ENCODE measurements at places on chromosomes 13 and 19.

GRCh38 chr13:100297413-100297812, 208.5 kb downstream of the PCCA start:
- no peak for DNase-seq

GRCh38 chr13:106028911-106029310, 506.6 kb downstream of the EFNB2 start:
- DNase-seq: no peak

DNA sequence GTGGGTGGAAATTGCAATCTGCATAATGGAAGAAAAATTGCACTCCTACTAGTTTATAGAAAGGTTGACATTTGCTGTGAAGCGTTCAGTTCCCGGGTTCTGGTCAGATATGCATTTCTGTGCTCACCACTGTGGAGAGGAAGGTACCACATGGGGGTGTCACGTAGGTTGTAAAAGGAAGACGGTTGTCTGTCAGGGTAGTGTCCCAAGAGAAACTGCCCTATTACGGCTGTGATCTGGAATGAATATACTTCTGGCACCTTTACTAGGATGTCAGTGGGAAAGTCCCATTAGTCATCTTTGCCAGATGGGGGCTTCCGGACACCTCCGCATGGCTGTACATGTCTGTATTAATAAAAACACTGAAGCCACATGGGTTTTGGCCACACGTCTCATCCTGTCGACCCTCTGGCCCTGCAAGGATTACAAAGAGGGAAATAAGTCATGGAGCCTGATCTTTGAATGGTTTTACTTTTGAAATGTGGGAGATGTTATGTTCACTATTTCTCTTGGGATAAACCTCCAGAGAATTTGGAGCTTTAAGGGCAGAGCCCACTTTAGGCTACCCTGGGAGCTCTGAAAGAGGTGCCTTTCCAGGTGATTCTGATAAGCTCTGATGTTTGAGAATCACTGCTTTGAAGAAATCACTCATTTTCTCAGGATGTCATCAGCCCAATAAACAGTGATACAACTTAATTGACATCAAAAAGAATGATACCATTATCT, 133.9 kb downstream of the AKAP11 start:
- DNase-seq: no peak

DNA sequence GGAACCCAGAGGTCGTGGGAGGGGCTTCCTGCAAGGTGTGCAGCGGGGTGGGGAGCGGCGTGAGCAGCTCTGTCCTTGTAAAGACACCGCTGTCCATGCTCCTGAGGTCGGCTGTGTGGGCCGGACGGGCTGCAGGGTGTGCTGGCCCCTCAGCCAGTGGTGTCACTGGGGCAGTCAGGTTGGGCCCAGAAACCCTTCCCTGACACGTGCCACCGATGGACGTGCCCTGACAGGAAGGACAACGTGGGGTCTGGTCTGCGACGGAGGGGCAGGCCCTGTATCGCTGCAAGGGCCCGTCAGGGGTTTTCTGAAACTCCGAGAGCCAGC, 4.2 kb upstream of the RPS15 start:
- DNase-seq: no peak

DNA sequence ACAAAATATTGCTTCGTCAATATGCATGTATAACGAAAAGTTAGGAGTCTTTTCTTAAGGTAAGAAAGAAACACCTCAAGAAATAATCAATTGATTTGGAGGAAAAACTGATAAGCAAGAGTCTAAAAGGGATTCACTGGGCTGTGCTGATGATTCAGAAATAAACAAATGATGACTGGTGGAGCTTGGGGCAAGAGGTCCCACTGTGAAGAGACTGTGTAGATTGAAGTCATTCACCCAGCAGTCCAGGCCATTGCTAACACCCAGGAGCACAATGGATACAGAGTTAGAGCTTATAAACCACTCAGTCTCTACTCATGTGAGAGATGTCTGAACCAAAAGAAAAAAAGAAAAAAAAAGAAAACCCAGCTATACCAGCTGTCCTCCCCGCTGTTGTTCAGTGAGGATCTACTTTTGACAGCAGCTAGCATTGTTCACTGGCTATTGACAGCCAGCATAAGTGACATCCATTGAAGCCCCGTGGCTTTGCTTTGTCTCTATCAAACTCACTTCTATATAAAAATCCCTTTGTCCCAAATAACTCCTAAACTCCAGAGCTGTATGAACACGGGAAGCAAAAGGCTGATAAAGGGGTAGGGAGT, 255.5 kb downstream of the KCTD12 start:
- no peak for DNase-seq

- DNase-seq: no peak
Observed at GRCh38 chr13:108902405-108903155, 273.2 kb downstream of the MYO16 start.

- DNase-seq: peak; percentile 33
Observed at GRCh38 chr13:25768838-25769237, 283.0 kb downstream of the SHISA2 start.

DNA sequence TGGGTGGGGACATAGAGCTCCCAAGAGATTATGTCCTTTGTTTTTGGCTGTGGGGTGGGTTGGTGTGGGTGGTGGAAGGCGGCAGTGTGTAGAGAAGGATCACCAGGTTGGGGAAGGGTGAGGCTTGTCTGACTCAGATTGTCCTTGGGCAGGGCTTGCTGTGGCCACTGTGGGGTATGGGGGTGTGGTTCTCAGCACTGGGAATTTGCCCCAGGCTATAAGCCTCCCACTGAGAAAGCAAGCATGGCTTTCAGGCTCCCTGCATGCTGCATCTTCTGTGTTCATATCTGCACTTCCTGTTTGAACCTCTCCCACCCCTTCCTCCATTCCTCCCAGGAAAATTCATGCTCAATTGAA, 34.9 kb downstream of the DNAJC15 start:
- no peak for DNase-seq

DNA sequence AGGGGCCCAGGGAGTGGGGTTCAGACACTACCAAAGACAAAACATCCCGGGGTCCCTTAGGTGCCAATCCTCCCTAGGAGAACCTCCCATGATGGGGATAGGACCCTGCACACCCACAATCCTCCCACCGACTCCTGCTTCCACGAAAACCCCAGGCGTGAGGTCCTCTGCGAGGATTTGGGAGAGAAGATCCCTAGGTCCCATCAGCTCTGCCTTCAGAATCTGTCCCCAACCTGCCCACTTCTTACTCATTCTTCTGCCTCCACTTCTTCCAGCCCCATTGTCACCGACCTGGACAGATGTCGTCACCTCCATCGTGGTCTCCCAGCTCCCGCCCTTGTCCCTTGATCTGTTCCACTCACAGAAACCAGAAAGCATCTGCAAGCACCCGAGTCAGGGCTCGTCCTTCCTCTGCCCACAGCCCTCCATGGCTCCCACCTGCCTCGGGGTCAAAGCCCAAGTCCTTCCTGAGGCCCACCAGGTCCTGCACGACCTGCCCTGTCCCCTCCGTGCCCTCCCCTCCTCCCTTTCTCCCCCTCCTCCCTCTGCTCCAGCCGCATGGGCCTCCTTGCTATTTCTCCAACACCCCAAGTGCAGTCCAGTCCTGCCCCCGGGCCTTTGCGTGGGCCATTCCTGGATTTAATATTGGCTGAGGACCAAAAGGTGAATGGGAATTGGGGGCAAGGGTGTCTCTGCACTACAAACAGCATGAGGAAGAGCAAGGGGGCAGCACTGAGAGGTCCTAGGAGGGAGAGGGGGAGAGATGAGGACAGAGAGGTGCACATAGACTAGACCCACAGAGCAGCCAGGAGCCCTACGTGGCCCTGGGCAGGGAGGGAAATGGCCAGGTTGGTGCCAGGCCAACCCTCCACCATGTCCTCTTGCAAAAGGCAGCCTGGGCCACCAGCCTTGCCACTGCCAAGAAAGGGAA, 51.3 kb downstream of the PTPRS start:
- DNase-seq: no peak

GRCh38 chr19:54164369-54165068, 5.0 kb upstream of the LENG1 start:
- no peak for DNase-seq

DNA sequence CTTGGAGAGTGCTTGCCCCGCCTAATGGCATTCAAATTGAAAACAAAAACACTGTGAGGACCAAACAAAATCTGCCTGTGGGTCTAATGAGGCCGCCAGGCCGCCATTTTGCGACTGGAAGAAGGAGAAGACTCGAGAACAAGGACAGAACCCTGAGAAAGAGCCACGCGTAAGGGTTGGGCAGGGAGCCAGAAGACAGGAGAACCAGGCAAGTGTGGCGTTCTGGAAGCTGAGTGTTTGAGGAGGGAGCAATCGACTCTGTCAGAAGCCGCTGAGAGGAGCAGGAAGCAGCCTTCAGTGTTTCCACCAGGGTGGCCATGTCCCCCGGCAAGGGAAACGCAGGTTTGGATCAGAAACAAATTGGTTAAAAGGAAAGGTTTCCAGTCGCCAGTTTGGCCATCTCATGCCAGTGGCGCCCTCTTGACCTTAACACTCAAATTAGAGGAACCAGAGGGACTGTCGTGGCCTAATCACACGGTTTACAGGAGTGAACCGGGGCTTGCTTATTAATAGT, 10.2 kb upstream of the PTOV1 start:
- DNase-seq: no peak

GRCh38 chr19:1122972-1123363, 19.2 kb downstream of the GPX4 start:
- no peak for DNase-seq

DNA sequence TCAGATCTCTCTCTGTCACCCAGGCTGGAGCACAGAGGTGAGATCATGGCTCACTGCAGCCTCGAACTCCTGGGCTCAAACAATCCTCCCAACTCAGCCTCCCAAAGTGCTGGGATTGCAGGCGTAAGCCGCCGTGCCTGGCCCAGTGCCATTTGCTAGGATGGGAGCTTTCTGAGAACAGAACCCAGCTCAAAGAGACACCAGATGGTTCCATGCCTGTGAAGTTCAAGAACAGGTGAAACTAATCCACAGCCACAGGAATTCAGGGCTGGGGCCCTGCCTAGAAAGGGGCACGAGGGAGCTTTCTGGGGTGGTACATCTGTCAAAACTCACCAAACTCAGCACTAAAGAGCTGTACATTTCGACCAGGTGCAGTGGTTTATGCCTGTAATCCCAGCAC, 4.2 kb downstream of the SLC7A9 start:
- DNase-seq: no peak

- DNase-seq: peak; percentile 52
Observed at GRCh38 chr19:27974082-27974513, 1238.9 kb downstream of the UQCRFS1 start.

DNA sequence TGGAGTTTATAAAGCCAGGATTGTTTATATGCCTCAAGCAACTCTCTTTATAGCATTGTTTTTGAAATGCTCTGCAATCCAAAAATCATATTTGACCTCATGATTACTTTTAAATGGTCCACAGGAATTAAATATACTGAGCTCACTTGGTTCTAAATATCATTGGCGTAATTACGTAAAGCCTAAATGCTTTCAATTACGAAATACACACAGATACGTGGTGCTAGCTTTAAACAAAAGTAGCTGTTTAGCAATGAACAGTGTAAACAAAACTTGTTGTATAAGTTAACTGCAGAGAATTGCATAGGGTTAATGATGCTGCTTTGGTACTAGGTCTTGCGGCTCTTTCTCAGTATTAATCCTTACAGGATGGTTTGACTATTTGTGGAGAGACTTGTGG, 346.6 kb downstream of the COG6 start:
- DNase-seq: no peak

GRCh38 chr19:5288347-5288739, 52.3 kb downstream of the PTPRS start:
- DNase-seq: no peak

DNA sequence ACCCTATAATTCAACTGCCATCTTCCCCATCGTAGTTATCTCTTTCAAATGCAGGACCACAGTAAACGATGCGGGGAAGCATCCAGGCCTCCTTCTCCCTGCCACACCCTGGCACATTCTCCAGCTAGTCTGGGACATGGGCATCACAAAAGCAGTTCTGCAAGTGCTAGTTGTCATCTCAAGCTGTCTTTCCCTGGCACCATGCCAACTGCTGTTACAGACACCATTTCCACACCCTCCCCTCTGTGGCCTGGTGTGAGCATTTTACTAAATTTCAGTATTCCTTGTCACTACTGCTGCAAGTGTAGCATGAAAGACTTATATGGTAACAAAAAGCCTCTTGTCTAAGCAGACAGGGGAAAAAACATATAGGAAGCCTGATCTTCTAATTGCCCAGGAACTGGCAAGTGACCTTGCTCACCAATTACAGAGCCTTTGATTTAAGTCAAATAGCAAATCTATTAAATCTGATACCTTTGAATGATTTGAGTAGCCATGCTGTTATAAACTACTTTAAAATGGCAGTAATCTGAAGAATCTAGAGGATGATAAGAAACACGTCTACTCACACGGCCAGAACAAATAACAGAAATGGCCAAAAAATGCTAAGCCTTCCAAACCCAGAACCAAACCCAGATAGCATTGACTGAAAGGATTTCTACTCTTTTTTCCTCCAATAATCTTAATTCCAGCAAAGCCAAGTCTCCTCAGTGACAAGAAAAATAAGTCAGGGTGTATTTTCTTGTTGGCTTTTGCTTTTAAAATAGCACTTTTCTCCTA, 179.0 kb downstream of the NUFIP1 start:
- DNase-seq: peak; percentile 54

DNA sequence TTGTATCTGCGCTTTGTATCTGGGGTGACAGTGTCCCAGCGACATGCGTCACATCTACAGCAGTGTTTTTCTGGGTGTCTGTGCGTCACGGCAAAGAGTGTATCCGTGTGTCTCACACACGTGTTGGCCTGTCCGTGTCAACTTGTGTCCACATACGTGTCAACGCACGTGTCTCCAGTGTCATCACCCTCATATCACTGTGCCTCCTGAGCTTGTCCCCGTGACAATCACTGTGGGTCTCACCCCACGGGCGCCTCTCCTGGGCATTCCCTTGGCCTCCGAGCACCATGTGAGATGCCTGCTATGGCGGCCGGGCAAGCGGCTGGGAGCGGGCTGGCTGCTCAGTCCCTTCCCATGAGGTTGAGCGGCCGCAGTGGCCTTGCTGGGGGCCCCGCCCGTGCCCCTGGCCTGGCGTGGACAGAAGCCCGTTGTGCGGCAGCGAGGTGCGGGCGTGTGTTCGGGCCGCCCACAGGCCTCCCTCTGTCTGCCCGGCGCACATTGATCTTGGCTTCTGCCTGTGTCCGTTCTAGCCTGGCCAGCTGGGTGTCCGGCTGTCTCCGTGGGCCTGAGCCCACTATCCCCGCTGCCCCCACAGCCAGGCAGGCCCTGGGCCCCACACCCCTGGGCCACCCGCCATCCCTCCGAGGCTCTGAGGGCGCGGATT, 6.4 kb downstream of the NFIX start:
- DNase-seq: no peak

Data from umbilical cord (tissue), 2 donors.